CD4-positive, alpha-beta T cell treated with Interleukin-2 at 100 ng/mL for 4 hours (primary cell): ENCODE measurements at places on chromosomes 16 and 17.

DNA sequence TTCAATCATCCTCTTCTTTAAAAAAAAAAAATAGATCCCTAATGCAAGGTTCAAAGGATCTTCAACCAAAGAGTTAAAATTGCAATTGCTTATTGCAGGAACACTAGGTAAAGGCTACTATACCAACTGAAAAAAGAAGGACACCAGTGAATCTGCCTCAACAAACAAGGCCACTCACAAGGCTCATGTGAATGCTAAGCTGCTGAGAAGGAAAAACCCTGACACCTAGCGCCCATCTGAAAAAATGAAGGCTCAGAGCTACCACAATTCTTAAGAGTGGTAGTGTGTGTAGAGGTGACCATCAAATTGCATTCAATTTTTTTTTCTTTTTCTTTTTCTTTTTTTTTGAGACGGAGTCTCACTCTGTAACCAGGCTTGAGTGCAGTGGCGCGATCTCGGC, 201.6 kb upstream of the C17orf78 start:
- DNase-seq: no peak

DNA sequence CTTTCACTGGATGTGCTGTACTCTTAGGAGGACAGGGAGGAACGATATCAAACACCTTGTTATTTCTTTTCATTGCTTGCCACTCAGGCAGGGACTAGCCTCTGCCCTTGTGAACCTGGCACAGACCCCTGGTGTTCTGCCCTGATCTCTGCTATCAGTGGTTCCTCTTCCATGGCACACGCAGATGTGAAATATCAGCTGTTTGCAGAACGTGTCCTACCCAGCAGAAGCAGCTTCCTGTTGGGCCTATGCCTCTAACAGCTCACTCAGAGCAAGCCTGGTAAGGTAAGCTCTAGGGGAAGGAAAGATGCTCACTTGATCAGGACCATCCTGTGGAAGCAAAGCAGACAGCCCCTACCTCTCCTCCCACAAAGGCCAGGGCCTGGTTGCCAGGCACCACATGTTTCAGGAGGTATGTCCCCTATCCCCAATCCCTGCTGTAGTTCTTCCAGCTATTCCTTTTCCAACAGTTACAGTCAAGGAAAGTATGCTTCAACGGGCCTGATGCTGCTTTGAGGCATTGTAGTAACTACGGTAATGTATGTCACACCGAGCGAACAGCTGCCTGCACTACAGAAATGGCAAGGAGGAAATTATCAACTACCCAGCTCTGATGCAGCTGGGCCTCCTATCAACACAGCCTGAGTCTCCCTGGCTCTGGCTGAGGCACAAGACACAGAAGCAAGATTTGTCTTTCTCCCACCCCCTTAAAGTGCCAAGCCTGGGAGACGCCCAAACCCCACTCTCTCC, 41.3 kb upstream of the GFOD2 start:
- no peak for DNase-seq

DNA sequence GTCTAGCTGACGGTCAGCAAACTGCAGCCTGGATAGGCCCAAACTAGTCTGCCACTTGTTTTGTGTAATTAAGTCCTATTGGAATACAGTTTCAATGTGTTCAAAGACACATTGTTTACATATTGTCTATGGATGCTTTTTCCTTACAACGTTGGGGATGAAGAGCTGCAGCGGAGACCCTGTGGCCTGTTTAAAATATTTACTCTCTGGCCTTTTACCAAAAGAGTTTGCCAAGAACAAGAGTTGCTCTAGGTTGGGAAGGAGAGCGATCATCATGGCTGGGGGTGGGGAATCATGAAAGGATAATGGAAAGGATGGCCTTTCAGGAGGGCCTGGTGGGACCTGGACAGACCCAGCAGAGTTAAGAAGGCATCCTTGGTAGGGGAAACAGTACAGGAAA, 274.9 kb upstream of the ZFHX3 start:
- DNase-seq: no peak

DNA sequence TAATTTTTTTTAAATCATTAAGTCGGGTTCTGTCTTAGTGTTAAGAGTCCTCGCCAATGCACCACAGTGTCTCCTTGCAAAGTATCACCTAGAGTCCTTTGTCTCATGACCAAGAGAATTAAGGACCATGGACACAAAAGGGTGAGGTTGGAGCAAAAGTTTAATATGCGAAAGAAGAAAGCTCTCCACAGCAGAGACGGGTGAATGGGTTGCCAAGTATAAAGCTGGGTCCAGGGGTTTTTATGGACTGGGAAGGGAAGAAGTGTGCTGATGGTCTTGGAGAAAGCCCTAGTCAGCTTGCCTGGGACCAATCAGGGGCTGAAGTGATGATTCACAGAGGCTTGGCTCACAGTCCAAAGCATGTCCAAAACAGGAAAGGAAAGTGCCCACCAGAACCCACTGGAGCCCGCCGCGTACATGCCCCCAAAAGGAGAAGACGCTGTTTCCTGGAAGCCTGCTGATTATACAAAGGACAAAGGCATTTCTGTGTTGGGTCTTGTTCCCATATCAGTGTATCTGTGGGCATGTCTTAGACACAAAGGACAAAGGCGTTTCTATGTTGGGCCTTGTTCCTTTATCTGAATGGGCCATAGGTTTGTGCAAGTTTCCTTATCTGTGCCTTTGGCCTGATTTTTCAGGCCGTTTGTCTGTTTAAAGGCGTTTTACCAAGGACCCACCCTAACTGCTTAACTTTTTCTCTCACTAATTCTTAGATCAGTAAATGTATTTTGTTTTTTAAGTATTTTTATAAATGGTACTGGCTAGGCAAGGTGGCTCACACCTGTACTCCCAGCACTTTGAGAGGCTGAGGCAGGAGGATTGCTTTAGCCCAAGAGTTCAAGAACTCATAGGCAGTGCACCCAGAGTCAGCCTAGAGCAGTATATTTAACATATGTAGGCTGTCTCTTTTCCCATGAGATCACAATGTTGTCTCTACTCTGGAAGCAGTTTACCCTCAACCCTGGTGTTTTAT, 28.7 kb upstream of the ATF7IP2 start:
- DNase-seq: no peak

DNA sequence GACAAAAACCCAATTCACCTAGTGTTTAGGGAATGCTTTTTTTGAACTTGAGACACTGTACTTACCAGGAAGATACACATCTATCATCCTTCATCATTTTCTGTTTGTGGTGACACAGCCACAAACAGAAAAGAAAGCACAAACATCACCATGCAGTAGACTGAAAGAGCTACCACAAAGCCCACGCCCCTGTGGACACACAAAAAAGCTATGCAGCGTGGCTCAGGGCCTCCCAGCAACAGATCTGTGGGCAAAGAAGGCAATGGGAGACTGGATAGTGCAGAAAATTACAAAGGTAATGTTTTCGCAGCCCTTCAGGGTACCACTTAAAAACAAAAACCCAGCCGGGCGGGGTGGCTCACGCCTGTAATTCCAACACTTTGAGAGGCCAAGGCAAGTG, 9.6 kb downstream of the COTL1 start:
- peak; percentile 66 for DNase-seq

- DNase-seq: no peak
Observed at GRCh38 chr17:11898526-11899235, 98.6 kb downstream of the ZNF18 start.

DNA sequence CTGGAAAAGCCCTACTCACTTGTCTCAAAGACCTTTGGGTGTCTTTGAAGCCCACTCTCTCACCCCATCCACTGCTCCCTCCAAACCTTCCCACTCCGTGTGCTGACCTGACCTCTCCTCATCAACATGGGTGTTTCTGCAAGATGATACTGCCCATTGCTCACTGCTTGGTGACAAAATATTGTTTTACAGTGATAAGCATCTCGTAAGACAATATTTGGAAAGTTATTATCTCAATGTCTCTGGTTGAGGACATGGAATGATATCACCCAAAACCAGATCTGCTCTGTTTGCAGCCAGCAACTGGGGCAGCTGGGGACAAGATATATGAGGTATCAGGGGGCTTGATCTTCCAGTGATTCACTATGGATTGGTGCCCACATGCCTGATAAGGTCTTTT, 195.8 kb downstream of the SALL1 start:
- DNase-seq: no peak

- no peak for DNase-seq
Observed at GRCh38 chr16:4051591-4051990, 64.7 kb downstream of the ADCY9 start.

DNA sequence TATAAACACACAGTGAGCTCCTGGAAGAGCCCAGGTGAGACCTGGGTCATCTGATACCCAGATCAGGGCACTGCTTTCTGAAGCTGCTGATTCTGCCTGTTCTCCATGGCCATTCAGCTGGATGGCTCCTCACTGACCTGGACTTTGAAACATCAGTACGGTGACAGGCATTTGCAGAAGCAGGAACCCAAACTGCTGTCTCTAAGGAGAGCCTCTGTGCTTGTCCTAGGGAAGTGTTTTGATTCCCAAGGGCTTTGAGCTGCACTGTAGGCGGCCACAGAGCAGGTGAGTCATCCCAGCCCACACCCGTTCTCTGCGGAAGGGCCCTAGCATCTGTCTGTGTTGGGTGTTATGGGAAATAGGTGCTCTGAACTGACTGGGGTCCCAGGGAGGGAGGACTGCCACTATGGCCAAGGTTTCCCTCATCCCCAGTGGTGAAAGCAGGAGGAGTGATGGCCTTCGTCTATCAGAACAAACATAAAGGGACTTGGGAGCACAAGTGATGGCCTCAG, 60.7 kb upstream of the ADCY9 start:
- DNase-seq: no peak

DNA sequence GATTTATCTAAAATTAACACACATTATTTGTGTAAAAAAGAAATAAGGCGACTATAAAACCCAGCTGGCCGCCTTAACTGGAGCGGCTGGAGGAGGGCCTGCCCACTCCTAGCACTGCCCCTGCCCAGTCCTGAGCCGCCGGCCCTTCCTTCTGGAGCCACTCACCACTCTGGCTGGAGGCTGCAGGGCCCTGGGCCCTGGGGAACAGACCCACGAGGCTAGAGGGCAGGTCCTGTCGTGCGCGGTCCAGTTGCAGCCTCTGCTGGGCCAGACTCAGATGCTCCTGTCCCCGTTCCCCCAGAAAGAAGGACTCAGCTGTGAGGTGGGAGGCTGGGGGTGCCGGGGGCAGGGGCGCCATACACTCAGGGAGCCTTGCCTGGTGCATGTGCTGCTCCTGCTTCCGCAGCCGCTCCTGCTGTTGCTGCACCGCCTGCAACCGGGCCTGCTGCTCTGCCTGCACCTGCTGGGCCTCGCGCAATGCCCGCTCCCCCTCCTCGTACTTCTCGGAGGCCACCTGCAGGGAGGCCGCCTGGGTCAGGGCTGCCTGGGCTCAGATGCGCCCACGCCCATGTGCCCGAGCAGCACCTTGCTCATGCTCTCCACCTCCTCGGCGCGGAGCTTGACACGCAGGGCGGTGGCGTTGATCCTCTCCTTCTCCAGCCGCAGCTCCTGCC, 9.0 kb upstream of the MRPL38 start:
- DNase-seq: no peak

GRCh38 chr17:7204336-7204735, 15.3 kb downstream of the DLG4 start:
- no peak for DNase-seq

- no peak for DNase-seq
Observed at GRCh38 chr17:65417406-65418221, 143.8 kb downstream of the AXIN2 start.

GRCh38 chr17:75684924-75685323, 17.8 kb downstream of the SAP30BP start:
- no peak for DNase-seq

GRCh38 chr17:65359016-65359415, 202.4 kb downstream of the AXIN2 start:
- no peak for DNase-seq

GRCh38 chr16:55280587-55280986, 43.4 kb upstream of the IRX6 start:
- DNase-seq: no peak

DNA sequence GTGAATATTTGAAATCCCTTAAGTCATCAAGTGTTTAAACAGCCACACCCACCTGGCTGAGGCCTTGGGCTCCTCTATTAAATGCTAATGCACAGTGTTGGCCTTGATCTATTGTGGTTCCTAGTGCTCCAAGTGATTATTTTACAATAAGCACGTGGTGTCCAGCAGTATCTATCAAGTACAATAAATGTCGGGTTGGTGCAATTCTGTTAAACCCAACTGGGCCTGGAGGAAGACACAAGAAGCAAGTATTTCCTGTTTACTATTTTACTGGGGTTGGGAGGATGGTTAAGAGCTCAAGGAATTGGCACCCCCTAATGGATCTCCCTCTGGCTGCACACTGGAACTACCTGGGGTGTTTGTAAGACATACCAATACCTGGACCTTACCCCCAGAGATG, 72.1 kb upstream of the HNF1B start:
- DNase-seq: no peak

GRCh38 chr17:2892305-2892971, 96.2 kb downstream of the RAP1GAP2 start:
- no peak for DNase-seq

GRCh38 chr17:82911822-82912221, 72.0 kb upstream of the ZNF750 start:
- DNase-seq: no peak

GRCh38 chr17:75635610-75636202, 2.5 kb downstream of the SMIM5 start:
- no peak for DNase-seq

GRCh38 chr17:79992649-79993389, 42.9 kb downstream of the TBC1D16 start:
- DNase-seq: no peak

DNA sequence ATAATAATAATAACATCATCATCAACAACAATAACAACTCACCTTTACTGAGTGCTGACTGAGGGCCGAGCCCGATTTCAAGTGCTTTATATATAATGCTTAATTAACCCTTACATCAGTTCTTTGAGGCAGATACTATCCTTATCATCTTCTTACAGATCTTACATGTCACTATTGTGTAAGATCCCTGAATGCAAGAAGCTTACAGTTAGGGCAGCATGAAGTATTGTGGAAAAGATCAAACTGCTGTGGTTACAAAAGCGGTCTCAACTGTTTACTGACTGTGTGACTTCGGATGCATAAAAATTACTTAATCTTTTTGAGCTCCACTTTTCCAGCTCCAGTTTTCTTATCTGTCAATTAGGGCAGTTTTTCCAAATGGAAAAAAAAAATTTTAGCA, 3.3 kb downstream of the VAT1 start:
- no peak for DNase-seq

GRCh38 chr16:15616012-15616411, 26.9 kb downstream of the MARF1 start:
- no peak for DNase-seq

- no peak for DNase-seq
Observed at GRCh38 chr16:75710344-75710743, 9.1 kb upstream of the DUXB start.
